ENCODE measurements at places on chromosomes 5 and 9. TPM values are rescaled to one million over a fixed set of nuclear protein-coding genes. Genes with fewer than 3 reads are reported as not detected.
A peak's percentile ranks its signal among the peaks of the same experiment; 100 is the strongest.

FCN1 gene
- 1.1 TPM for total RNA-seq

GRCh38 chr5:152097128-152097527, 172.5 kb upstream of the GLRA1 start:
- no peak for DNase-seq

NOXA1 gene
- total RNA-seq = 3.5 TPM

- DNase-seq = no peak
Observed at GRCh38 chr5:128905568-128906110, 59.6 kb upstream of the SLC27A6 start.

DNA sequence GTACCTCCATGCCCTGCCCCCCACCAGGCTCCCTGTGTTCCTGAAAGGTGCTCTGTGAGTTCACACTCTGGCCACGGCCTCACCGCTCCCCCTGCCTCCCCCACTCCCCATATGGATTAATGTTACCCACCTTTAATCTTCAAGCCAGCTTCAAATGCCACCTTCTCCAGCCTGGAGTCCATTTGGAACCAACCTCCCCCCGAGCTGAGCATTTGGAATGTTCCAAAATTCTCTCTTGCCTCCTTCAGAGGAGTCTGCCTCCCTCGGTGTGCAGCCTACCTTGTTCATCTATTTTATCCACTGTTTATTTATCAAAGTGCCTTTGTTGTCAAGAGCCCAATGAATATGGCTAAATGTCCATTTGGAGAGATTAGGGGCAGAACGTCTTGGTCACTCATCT, 4.3 kb downstream of the GOLGA2 start:
- DNase-seq = no peak

DNA sequence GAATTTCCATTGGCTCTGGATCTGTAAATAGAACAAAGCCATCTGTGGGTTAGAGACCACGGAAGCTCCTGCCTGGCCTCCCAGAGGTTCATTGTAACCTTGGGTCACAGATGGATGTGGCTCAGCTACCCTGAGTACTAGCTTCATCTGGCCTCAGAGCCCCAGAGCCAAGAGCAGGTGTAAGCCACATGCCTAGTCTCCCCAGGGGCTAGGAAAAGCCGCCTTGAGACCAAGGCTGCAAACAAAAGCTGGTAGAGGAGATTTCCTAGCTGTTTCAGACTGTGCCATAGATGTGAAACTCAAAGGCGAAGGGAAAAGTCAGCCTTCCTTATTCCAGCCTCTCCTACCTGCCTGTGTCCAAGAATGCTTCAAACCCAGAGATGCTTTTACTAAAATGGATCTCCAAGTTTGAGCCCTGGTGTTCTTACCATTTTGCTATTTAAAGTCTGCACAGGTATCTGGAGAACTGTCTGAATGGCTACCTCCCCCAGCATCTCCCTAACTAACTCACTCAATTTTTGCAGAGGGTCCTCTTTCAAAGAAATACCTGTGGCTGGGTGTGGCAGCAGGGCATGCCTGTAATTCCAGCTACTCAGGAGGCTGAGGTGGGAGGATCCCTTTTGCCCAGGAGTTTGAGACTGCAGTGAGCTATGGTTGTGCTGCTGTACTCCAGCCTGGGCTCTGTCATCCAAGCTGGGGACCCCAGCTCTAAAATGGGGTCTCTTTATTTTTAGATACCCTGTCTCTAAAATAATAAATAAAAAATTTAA, 42.3 kb upstream of the MAP1B start:
- no peak for DNase-seq

DNA sequence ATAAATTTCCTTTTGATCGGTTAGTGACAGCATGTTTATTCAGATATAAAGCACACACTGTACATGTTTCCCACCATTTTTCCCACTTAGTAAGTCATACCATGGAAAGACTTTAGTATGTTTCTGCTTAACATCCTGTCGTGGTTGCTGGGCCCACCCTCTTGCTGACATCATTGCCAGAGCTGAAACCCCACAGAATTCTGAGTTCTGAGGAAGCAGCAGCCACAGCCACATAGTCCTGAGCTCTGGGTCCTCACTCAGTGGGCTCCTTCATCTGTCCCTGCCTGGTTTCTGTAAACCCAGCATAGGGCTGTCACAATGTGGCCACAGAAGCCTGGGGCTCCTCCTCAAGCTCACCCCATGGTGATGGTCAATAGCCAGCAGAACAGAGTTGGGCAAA, 441.5 kb downstream of the ENC1 start:
- no peak for DNase-seq

DNA sequence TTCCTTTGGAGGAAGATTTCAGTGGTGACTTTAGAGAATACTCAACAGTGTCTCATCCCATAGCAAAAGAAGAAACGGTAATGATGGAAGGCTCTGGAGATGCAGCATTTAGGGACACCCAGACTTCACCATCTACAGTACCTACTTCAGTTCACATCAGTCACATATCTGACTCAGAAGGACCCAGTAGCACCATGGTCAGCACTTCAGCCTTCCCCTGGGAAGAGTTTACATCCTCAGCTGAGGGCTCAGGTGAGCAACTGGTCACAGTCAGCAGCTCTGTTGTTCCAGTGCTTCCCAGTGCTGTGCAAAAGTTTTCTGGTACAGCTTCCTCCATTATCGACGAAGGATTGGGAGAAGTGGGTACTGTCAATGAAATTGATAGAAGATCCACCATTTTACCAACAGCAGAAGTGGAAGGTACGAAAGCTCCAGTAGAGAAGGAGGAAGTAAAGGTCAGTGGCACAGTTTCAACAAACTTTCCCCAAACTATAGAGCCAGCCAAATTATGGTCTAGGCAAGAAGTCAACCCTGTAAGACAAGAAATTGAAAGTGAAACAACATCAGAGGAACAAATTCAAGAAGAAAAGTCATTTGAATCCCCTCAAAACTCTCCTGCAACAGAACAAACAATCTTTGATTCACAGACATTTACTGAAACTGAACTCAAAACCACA, 67.4 kb downstream of the VCAN start:
- DNase-seq = no peak

CCDC152 gene
- 0.88 TPM for total RNA-seq

ZER1 gene
- 67.2 TPM for total RNA-seq

PCDHB2 gene
- 1.6 TPM for total RNA-seq

GRCh38 chr9:8904771-8905515, 1105.4 kb upstream of the DMAC1 start:
- DNase-seq = no peak

LHFPL2 gene
- 3.9 TPM for total RNA-seq

DNA sequence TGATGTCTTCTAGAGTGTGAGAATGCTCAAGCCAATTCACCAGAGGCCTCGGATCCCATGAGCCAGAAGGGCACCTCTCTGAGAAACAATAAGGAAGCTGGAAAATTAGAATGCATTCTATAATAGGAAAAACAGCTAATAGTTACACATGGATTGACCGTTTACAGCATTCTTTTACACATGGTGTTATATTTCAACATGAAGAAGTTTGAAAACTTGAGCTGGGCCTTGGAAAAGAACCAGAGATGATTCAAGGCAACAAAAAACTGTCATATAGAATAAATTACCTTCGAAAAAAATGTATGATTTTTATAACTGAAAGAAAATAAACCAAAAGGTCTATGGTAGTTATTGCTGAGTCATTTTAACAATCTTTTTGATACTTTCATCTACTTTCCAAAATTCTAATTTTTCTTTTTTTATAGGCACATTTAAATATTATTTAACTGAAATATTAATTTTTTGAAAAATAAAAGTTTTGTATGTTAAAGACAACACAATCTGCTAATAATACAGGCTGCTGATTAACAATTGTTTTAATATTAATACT, 6.2 kb downstream of the SH3TC2 start:
- DNase-seq = no peak

DNA sequence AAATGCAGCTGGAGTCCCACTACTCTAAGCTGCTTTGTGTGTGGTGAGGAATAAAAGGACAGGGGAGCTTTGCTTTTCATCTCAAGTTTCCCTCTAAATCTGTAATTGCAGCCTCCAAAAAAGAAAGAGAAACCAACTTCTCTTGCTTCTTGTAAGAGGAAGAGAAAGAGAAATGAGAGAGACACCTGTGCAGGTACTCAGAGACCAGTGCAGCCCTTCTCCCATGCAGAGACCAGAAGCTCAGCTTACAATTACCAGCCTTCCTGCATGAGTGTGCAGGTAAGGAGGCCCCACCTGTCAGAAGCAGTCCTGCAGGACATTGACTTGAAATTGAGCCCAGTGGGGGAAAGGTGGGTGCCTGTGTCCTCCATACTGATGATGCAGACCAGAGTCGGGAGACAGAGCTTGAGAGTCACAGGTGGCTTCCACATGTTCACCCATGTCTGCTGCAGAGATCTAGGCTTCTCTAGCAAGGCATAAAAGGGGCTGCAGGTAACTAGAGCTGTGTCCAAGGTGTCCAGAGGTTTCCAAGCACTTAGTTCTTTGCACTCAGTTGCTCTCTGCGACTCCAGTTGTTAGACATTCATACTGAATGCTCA, 15.3 kb upstream of the MED10 start:
- DNase-seq = no peak

GRCh38 chr5:127088251-127088650, 14.9 kb upstream of the C5orf63 start:
- peak; percentile 11 for DNase-seq

ADAM19 gene
- 4.2 TPM for total RNA-seq

DNA sequence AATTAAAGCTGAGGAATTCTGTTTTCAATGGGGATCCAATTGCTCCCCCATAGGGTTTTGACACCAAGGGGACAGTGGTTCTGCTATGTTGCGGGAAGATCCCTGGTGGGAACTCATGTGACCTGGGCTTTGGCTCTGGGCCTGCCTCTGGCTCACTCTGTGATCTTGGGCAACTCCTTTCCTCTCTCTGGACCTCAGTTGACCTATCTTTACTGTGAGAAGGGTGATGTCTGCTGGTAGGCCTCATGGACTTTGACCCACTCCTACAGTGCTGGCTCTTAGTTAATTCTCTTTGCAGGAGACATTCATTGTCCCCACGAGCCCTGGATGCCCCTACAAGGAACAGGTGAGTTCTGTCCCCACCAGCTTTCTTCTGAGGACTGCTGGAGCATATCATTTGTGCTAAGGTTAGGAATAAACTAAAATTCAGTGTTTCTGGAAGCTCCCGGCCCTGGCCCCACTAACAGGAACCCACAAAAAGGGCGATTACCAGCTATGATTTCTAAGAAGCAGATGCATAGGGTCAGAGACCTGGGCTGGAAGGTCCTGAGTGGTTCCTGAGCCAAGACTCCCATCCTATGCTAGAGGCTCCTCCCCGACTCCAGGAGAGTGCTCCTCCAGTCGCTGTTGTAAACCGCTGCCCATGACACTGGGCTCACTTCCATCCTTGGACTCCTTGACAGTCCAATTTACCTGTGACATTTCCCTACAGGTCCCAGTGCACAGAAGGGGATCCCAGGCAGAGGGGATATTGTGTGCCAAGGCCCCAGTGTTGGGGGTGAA, 218.3 kb downstream of the PAX5 start:
- DNase-seq = no peak

LCN9 gene
- total RNA-seq = not detected

- DNase-seq = no peak
Observed at GRCh38 chr5:116446356-116447005, 128.1 kb downstream of the SEMA6A start.

ARAP3 gene
- 10.0 TPM for total RNA-seq

DNA sequence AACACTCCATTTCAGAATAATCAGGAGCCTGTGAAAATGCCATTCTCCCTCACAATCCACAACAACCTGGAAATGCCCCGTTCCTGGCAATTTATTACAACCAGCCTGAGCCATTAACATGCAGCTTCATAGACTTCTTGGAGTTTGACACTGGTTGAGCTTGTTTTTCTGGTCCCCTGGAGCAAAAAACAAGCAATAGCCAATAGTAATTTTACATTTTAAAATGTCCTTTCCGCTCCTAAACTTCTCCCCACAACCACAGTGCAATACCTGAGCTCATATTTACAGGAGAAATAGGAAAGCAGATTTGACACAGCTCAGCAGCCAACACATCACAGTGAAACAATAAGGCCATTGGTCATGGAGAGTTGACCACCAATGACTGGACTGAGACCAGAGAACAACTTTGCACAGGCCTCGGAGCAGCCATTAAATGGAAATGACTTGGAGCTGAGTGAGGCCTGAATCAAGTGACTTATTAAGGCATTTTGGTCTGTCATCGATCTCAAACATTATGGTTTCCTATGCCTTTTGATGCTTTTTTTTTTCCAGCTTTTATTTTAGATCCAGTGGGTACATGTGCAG, 73.0 kb downstream of the ENC1 start:
- no peak for DNase-seq

GRCh38 chr9:124743686-124744348, 27.3 kb downstream of the NR6A1 start:
- no peak for DNase-seq

DNA sequence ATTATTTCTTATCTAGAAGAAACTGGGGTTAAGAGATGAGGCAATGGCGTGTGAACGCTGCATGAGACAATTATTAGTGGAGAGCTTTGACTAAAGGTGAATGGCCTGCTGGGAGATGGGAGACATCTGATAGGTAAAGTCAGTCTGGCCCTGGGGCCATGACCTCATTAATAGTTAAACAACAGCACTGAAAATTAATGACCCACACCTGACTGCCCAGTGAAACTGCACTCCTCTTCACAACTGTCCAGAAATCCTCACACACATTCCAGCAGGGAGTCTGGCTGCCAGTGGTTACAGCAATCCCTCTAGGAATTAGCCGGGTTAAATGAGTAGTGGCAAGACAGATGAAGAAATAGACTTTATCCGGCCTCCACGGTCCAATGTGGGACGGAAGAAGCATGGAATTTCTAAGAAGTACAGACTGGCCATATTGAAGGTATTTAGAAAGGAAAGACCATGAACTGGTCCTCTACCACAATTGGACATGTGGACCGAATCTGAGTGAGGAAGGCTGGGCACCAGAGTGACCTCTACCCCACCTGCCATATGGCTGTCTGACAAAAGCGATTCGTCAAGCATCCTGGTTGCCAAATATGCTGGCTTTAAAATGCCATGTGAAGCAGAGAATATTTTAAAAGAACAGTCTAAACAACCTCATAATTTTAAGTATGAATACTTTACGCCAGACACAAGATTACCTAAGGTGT, 138.4 kb downstream of the EFNA5 start:
- DNase-seq = no peak

ATOSB gene
- total RNA-seq = 17.1 TPM

DNA sequence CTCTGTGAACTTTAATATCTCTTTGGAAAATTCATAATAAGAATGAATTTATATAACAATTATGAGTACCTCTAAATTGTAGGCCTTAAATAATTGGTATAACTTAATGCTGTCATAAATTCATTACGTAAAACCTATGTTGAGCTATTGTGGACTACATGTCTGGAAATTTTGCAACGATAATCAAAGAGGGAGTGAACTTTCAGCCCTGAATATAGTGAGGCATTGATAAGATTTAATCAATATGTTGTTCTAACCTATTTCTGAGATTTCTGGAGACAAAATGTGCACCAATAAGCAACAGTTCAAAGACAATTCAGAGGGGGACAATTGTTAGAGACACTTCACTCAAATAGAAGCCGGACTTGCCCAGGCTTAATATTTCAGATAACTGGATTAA, 499.4 kb downstream of the ELAVL2 start:
- no peak for DNase-seq

- DNase-seq = no peak
Observed at GRCh38 chr5:96244696-96245095, 188.4 kb downstream of the PCSK1 start.

Data from psoas muscle (tissue), 8 donors.